NAMALWA (cell line): ENCODE measurements at places on chromosomes 11 and 22.

DNA sequence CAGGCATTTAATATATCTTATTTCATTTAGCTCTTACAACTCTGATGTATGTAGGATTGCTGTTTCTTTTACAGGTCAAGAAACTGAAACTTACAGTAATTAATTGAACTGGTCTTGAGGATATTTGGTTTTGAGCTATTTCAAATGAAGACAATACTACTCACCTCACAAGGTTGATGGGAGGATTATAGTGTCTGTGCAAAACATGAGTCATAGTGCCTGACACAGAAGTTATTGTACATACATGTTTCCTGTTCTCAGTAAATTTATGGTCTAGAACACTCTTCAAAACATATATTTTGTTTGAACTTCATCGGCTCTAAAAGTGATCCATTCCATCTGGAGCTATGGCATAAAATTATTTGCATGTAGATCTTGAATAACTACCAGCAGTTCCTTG lies 61.9 kb downstream of the CECR2 start:
- DNase-seq: no peak

DNA sequence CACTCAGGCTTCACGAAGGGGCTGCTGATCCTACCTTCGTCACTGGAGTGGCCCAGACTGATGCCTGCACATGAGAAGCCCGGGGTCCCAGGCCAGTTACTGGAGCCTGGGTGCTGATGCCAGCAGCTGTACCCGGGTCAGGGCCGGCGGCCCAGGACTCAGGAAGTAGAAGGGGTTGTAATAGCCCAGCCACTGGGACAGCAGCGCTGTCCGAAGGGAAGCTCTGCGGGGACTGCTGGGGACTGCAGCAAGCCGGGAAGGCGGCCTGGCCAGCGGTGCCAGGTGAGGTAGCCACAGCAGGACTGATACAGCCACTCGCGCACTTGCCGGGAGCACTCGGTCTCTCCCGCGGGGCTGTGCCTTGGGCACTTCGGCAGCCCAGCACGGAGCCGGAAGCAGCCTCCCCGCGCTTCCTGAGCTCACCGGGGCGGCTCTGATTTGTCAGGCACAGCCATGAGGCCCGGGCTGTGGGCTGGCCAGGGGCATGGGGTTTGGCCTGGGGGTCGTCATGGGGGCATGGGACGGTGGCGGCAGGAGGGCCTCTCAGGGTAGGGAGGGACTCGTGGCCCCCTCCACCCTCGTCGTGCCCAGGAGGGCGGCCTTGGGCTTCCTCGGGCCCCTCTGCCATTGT lies 13.9 kb upstream of the OR8K1 start:
- DNase-seq: no peak

- no peak for DNase-seq
These were observed 17.7 kb upstream of the RASSF10 start for GRCh38 chr11:12991426-12991825.

GRCh38 chr22:41939981-41940831 lies 6.7 kb downstream of the CENPM start:
- DNase-seq: peak; percentile 98

DNA sequence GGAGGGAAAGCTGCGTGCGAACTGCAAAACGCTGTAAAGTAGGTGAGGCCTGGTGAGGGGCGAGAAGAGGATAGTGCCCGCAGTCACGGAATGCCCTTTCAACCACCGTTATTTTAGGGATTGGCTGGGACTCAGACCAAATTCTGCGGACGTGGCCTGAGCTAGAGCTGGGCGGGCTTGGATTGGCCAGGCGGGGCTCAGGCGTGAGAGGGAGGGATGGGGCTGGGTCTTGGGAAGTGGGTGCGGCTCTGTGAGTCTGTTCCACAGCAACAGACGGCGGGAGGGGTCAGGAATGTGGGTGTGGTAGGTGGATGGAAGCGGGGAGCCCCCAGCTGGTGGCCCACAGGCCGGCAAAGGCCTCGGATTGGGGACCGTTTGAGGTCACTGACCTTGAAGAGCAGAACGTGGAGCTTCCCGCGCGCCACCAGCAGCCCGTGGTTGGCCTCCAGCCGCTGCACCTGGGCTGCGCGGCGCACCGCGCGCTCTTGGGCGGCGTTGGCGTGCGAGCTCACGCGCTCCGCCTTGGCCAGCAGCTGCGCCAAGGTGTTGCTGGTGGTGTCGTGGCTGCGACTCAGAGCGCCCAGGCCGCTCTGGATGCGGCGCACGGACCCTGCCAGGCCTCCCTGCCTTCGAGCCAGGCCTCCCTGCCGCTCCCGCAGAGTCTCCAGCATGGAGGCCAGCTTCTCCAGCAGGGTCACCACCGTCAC lies 444 bp downstream of the CAVIN3 start:
- no peak for DNase-seq

- no peak for DNase-seq
These were observed 144.5 kb downstream of the DBX1 start for GRCh38 chr11:20015529-20016427.

DNA sequence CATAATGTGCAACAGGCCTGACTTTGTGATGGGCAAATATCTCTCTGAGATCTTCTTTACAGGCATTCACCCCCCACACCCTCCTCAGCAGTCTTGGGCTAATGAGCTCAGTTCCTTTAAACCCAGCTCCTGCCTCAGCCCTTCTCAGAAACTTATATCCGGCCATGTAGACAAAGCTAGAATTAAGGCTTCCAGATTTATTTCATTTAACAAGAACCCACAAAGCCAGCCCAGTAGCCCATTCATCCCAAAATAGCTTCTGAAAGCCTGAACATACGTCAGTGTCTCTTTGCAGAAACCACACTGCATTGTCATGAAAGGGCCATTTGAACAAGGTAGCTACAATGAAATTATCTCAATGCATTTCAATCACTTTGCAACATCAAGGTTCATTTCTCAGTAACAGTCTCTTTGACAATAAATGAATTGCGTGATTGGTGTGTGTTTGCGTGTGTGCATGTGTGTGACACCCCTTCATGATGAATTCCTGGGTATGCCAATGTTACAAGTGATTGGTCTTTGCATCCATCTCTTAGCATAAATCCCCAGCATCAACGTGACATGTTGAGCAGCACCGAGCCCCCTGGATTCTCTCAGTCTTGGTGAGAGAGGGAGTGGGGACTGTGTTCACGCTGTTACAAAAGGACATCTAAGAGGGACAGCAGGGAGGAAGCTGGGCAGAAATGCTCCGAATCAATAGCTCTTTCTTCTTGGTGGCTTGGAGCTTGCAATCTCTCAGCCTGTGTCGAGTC lies 299.6 kb downstream of the KIRREL3 start:
- no peak for DNase-seq

DNA sequence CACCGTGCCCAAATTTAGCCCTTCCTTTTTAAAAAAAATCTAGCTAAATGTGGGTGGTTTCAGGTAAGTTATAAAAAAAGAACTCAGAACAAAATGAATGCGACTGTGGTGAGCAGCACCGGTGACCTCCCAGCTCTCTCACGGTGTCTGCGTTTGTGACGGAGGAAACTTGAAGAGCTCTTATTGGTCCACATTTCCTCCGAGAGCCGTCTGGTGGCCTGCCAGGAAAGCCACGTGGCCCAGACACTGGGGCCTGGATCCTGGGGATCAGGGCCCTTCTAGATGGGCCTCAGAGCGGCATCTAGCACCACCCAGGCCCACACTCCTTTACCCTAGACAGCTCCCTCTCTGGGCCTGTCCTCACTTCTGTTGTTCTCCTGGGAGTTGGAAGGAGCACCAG lies 39.5 kb downstream of the B3GAT1 start:
- no peak for DNase-seq

- no peak for DNase-seq
These were observed 17.7 kb upstream of the PAFAH1B2 start for GRCh38 chr11:117126223-117126965.

DNA sequence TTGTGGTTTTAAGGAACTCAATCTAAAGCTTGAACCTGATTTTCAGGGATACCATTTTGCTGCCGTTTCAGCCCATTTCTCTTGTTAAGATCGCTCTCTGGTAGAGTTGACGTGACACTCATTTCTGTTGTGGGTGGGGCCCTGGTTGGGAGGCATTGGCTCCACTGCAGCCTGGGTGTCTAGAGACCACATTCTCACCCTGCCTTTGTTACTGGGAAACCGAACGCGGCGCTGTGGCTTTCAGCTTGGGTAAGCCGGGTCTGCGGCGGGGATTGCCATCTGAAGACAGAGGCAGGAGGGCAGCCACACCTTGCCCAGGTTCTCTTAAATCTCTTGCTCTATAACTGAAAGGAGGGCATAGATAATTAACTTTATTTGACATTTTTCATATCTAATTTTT lies 3.2 kb downstream of the EHF start:
- DNase-seq: no peak

DNA sequence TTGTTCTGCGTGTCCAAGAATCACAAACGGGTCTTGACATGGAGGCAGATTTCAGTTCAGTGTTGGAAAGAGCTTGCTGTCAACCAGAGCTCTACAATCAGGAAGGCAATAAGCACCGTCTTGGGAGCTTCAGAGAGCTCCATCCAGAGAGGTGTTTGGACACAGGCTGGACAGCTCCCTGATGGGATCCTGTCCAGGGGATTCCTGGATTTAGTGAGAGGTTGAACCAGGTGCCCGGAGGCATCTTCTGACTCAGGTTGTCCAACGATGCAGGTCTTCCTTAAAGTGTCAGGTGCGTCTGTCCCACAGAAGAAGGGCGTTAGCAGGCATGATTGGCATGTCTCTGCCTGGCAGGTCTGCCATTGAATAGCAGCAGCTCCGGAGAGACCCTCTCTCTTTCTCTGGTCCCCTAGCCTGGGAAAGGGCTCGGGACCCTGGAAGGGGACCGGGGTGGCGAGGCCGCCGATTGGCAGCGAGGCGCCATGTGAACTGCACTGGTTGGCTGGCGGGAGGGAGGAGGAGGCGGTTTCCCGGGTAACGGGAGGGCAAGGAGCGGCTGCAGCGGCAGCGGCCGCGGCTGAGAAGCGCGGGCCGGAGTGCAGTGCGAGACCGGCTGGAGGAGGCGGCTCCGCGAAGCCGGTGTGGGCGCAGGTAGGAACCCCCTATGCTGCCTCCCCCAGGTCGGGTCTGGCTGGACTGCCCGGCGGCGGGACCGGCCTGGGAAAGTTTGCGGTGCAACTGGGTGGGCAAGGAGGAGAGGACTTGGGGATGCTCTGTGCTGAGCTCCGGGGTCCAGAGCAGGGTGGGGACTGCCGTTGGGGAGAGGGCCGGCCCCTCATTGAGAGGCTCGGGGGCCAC lies 104.1 kb upstream of the E2F8 start:
- DNase-seq: no peak

- DNase-seq: no peak
These were observed 18.9 kb downstream of the TSPAN32 start for GRCh38 chr11:2320568-2321310.

GRCh38 chr11:45021001-45021400 lies 70.3 kb upstream of the TP53I11 start:
- DNase-seq: no peak

- no peak for DNase-seq
These were observed 39.6 kb upstream of the PLET1 start for GRCh38 chr11:112300094-112300786.

DNA sequence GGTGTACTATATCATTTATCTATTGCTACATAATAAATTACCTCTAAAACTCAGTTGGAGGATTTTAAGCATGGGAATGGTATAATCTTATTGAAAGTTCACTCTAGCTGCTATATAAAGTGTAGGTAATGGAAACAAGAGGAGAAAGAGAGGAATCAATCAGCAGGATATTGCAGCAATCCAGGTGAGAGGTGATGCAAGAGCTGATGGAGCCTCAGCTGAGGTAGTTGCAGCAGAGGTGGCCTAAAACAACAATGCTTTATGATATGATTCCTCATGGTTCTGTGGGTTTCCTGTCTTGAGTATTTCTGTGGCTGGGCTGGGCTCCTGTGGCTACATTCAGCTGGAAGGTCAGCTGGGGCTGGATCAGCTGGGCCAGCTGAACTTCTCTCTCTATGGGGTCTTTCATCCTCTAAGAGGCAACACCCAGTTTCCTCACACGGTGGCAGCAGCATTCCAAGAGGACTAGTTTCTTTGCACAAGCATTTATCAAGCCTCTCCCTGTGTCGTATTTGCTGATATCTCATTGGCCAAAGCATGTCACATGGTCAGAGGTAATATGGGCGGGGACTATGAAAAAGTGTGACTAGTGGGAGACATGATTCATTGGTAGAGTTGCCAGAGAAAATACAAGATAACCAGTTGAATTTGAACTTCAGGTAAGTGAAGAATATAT lies 135.4 kb upstream of the LARGE1 start:
- peak; percentile 82 for DNase-seq

- DNase-seq: no peak
These were observed 320.4 kb downstream of the NTM start for GRCh38 chr11:131690776-131691175.

- DNase-seq: no peak
These were observed 4.1 kb downstream of the BEST1 start for GRCh38 chr11:61954106-61954850.

DNA sequence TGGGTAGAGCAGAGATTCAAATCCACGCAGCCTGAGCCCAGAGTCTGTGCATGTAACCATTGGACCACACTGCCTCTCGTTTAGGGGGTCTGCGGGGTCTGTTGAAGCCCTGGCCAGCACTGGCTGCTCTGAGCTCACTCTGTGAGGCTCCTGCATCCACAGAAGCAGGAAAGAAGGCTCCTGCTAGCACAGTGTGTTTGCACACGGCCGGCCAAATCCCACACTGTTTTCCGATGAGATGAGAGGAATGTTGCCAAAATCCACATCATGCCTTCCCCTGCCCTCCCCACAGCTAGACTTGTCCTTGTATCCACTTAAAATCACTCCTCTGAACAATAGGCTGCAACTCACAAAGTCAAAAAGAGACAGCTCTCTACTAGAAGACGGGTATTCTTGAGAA lies 10.6 kb upstream of the SLC22A12 start:
- DNase-seq: no peak

DNA sequence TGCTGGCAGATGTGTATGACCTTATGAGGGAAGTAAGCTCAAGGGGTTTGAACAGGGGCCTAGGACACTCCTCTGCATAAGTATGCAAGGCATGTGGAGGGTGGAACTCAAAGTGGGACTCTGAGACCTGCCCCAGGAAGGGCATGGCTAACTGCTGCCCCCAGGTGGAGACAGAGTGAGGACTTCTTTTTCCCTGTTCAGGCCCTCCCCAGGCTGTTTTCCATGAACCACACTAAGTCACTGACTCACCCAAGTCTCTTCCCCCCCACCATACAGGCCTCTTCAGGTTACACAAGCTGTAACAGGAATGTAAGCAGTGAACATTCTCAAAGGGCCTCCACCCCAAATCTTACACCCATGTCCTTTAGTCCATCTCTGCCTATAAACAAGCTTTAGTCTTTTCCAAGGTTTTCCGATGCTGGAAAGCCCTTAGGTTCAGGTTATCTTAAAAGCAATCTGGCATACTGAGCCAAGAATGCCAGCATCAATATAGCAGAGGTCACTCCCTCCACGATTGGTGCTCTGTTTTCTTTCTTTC lies 13.1 kb downstream of the EEF1G start:
- peak; percentile 67 for DNase-seq
